Natural killer cell (primary cell): ENCODE measurements at places on chromosomes 1 and 21.

GRCh38 chr1:105894006-105894405, 1162.5 kb upstream of the PRMT6 start:
- DNase-seq = no peak

GRCh38 chr1:176670853-176671252, 207.9 kb downstream of the PAPPA2 start:
- DNase-seq = no peak

DNA sequence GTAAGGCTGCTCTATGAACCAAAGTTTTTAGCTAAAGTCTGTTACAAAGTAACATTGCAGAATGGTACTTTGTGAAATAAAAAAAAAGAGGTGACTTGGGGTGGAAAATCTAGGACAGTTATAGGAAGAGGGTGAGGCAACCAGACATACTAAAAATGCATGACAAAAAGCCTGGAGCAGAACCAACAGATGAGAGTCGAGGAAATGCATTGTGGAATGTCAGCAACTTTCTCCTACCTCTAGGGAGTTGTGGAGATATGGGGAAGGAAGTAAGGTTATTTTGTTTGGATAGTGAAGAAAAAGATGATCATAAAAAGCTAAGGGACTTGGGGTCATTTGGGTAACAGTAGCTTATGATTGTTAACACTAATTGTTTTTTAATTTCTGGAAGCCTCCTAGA, 295.6 kb downstream of the S1PR1 start:
- no peak for DNase-seq

DNA sequence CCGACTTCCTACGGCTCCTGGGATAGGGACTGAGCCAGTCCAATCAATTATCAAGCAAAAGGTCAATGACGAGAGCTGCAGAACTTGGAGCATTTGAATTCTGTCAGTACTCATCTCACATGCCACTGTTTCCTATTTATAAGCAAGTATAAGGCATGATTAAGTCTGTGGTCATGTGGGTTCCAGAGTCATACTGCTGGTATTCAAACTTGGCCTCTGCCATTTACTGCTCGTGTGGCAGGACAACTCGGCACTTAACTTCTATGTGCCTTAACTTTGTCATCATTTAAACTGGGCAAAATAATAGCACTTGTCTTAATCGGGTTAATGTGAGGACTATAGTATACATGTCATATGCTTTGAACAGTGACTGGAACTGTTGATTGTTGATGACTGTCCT, 44.9 kb upstream of the TNFSF18 start:
- DNase-seq = no peak

- no peak for DNase-seq
Measured at GRCh38 chr1:193140254-193140653, 18.4 kb downstream of the CDC73 start.

DNA sequence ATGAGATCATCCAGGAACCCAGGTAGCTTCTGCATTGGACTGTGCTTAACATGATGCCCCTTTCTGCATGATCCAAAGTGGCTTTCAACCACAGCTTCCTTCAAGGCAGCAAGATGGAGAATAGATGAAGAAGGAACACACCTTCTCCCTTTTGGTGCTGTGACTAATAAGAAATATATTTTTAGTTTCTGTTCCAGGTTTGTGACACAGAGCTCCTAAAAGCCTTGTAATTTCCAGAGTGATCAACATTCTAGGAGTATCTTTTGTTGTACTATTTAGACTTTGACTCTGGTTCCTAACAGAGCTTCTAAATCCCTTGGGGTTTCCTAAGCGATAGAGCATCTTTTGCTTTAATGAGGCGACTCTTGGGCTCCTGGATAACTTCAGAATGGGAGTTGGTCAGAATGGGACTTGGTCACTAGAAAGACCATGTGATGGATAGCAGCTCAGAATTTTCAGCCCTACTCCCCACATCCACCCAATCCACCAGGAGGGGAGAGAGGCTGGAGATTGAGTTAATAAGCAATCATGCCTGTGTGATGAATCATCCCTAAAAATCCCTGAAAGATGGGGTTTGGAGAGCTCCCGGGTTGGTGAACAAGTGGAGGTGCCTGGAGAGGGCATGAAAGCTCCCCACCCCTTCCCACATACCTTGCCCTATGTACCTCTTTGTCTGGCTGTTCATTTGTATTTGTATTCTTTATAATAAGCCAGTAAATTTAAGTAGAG, 134.8 kb downstream of the FGGY start:
- DNase-seq = no peak
